Activated T-cell treated with anti-CD3 and anti-CD28 coated beads, Interleukin-2, amount 50 U/mL, for 72 hours (primary cell): ENCODE measurements at places on chromosomes 12 and 14.
A peak's percentile ranks its signal among the peaks of the same experiment; 100 is the strongest.

GRCh38 chr12:53466640-53467039 is 14.7 kb downstream of the PCBP2 start:
- no peak for DNase-seq

DNA sequence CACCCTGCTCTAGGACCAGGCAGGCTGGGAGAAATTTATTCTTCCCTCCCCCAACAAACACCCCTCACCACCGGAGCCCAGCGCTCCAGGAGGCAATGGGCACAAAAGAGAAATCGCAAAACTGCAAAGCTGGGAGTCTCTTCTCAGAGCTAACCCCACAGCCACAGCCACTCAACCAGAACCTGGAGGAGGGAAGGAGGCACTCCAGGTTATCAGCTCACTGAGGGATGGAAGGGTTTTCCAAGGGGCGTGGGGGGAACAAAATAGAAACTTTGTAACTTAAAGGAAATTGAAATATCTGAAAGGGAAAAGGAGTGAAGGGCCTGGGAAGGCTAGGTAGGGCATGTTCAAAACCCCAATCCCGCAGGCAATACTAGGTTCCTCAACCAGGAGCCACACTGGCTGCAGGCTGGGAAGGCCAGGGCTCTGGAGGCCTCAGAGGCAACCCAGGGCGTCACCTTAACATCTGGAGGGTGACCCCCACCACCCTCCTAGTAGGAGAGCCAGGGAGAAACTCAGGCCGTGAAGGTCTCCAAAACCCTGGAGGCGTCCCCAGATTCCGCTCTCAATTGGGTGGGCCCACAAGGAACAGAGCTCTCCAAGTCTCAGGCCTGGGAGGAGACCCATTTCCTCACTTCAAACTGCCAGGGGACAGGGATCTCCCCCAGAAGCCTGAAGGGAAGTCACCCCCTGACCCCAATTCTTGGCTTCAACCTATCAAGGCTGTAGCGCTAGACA is 3.2 kb downstream of the KDM2B start:
- DNase-seq, result no peak

GRCh38 chr14:90518069-90518940 is 121.5 kb downstream of the CALM1 start:
- DNase-seq, result no peak

- peak; percentile 61 for DNase-seq
Observed at GRCh38 chr12:51980051-51980808, 26.5 kb upstream of the TAMALIN start.

- no peak for DNase-seq
Observed at GRCh38 chr14:70045844-70046535, 142.8 kb downstream of the SLC8A3 start.

GRCh38 chr14:58656671-58657411 is 19.1 kb downstream of the DACT1 start:
- DNase-seq, result no peak

GRCh38 chr12:107397890-107398500 is 287.6 kb upstream of the PWP1 start:
- no peak for DNase-seq

- DNase-seq, result peak; percentile 22
Observed at GRCh38 chr12:76878099-76878898, 520 bp downstream of the CSRP2 start.

GRCh38 chr14:75375983-75376382 is 51.8 kb upstream of the JDP2 start:
- no peak for DNase-seq

DNA sequence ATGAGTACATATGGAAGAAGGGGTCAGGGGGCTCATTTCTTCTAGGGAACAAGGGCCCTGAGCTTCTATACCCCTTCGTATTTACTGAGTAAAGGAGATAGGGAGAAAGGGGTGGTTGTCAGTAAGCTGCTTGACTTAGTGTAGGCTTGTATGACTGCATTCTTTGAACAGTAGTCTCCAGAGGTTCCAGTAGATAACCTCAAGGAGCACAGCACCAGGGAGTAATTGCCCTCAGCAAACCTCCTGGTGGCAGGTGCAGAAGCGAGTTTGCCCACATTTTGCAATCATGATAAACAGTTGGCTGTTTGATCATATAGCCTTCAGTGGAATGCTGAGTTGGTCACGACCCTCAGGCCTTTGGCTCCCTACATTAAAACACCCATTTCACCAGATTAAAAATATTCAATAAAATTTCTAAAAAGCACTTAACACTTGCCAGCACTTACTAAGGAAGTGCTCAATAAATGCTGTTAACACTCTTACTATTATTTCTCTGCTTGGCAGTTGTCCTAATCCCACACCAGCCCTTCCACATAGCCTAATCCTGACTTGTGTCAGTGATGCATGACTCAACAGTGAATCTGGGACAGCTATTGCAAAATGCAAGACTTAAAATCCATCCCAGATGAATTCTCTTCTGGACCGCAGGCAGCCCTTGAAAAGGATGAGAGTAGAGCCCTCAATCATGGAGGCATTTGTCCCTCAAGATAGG is 3.7 kb upstream of the DHRS4L2 start:
- DNase-seq, result no peak

DNA sequence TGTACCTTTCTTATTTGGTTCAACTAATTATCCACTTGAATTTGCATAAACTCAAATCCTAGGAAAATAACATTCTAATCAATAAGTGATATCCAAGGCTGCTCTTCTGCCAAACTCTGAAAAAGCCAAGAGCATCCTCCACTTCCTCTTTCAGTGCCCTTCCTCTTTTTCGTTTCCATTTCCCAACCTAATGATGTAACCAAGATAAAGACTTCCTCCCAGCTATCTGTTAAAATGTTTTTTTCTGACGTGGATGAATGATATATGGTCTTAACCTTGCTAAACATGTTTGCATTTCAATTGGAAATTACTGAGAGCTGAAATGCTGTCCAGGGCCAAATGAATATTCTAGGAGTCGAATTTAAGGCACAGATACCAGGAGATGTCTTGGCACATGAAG is 459.5 kb upstream of the PDE3A start:
- DNase-seq, result no peak

DNA sequence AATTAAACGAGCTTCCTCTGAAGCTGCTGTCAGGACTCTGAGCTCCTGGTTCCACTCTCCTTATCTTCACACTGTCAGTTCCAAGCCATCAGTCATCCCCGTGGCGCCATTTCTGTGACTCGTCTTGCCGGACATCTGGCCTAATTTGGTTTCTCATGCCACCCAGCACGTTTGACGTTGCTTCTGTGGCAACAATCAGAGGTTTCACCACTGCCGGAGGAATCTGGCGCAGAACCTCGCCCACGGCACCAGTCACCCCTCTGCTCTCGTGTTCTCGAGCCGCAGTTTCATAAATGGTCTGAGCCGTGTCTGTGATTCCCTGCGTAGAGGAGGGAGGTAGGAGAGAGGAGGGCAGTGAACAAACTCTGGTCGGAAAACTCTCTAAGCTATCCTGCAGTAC is 29.7 kb downstream of the BDKRB1 start:
- DNase-seq, result no peak

DNA sequence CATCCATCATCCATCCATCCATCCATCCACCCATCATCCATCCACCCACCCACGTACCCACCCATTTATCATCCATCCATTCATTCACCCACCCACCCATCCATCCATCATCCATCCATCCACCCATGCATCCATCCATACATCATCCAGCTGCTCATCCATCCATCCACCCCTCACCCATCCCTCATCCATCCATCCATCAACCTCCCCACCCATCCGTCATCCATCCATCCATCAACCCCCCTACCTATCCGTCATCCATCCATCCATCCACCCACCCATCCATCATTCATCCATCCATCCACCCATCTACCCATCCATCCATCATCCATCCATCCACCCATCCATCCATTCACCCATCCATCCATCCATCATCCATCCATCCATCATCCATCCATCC is 306.2 kb upstream of the SFSWAP start:
- no peak for DNase-seq
